Stimulated activated CD4-positive, alpha-beta T cell treated with anti-CD3 and anti-CD28 coated beads, Interleukin-4, amount 100 ng/mL, for 4 hours (primary cell): ENCODE measurements at places on chromosomes 1 and 21.

- no peak for DNase-seq
Measured at GRCh38 chr21:15496911-15497310, 232.9 kb upstream of the USP25 start.

GRCh38 chr1:72296501-72296900 is 14.2 kb upstream of the NEGR1 start:
- no peak for DNase-seq

DNA sequence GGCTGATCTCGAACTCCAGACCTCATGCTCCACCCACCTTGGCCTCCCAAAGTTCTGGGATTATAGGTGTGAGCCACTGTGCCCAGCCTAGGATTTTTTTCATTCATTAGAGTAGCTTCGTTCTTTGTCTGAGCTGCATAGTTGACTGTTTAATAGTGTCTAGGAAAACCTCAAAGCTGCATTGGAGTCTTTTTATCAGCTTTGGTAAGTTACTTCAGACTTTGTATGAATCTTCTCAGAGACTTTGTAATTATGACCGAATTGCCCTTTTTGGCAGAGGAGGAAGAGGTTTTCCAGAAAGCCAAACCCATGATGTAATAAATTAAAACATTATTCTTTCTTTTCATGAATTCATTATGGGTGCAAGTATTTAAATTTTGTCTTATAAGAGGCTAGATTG is 5.1 kb downstream of the DNAJB4 start:
- no peak for DNase-seq

GRCh38 chr1:16091296-16091695 is 17.8 kb upstream of the FAM131C start:
- no peak for DNase-seq

DNA sequence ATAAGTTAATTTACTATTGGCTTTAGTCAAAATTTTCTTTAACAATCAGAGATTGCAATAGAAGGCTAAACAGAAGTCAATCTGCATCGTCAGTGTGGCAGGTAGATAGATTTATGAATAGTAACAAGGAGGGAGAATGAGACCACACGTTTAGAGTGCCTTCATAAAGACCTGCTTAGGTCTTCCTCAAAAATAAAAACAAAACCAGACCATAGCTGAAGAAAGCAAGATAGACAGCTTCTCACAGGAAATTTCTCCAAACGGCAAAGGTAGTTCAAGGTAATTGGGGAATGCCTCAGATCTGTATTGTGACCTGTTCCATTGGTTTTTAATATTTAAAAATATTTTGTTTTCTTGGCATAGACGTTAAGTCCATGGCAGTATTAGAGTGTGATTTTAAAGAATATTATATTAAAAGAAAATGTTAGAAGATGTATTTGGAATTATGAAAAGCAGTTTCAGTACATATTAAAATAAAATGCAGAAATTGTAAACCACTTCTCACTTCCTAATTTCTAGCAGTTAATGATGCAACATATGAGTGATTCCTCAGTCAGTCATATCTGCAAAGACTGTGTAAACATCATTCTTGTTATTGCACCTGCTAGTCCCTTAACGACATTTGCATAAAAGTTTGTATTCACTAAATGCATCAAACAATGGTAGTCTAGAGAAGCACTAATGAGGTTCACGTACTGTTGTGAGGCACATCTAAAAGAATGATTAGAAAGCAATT is 278.0 kb downstream of the HLX start:
- DNase-seq, result no peak

- DNase-seq, result no peak
Measured at GRCh38 chr1:148357037-148357436, 126.1 kb downstream of the PPIAL4G start.

- no peak for DNase-seq
Measured at GRCh38 chr1:201222125-201222524, 31.5 kb downstream of the IGFN1 start.

DNA sequence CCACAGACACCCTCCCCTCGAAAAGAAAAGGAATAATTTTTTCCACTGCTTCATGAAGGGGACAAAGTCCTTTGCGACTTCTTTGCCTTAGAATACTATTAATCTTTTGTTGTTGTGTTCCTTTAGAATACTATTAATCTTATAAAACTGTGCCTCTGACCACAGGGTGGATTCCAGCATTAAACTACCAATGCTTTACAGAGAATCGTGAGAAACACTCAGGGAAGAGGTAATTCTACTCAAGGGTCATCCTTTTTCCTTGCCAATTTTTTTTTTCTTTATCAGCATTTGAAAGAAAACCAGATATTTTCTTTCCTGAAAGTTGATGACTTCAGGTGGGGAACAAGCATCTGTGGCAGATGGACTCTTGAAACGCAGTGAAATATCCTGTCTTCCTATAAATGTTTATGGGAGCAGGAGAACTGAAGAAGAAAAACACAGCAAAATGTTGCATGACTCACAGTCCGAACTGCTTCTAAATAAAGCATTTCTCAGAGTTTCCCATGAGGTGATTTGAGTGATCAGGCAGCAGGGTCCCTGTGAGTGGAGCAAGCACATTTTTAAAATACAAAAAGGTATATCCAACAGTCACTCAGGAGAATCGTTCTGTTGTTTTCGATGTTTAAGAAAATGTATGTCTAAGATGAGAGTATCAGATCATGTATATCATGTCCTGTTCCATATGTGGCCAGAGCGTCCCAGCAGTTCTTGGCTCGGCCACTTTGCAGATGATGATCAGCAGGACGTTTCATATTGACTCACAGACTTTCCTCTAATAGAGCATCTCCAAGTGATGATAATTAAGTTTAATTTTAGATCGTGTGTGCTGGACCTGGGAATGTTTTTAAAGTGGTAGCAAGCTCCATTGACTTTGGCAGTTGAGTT is 154.2 kb upstream of the RUNX1 start:
- DNase-seq, result no peak

DNA sequence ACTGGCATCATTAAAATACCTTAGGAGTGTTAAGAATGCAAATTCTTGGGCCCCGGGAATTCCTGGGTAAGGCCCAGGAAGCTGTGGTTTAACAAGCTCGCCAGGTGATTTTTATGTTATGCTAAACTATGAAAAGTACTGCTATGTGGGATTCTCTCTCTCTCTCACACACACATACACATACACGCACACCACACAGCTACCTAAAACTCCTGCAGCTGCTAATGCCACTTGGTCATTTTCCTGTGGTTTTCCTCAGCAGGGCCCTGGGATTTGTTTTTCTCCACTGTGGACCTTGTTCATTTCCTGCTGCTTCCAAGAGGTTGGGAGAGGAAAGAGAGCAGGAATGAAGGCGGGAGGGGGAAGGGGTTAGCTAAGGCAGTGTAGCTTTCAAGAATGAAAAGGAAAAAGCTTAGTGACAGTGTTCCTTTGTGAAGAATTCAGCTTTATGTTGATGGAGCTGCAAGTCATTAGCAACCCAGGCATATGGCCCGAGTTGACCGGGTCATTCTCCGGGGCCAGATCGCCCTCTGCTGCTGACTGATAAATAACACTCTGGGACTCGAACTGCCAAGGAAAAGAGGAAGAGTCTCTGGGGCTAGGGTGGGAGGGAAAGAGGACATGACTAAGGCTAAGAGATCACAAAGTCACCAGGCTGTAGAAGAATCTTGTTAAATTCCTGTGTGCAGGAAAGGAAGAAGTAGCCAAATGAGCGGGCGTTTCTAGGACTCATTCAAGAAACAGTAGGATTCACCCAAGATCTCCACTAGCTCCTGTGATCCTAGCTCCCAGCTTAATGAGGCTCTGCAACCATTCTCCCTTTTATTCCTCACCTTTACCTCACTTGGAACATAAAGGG is 30.5 kb upstream of the LRIG2 start:
- peak; percentile 4 for DNase-seq

- DNase-seq, result no peak
Measured at GRCh38 chr1:182281541-182281940, 110.0 kb downstream of the GLUL start.

DNA sequence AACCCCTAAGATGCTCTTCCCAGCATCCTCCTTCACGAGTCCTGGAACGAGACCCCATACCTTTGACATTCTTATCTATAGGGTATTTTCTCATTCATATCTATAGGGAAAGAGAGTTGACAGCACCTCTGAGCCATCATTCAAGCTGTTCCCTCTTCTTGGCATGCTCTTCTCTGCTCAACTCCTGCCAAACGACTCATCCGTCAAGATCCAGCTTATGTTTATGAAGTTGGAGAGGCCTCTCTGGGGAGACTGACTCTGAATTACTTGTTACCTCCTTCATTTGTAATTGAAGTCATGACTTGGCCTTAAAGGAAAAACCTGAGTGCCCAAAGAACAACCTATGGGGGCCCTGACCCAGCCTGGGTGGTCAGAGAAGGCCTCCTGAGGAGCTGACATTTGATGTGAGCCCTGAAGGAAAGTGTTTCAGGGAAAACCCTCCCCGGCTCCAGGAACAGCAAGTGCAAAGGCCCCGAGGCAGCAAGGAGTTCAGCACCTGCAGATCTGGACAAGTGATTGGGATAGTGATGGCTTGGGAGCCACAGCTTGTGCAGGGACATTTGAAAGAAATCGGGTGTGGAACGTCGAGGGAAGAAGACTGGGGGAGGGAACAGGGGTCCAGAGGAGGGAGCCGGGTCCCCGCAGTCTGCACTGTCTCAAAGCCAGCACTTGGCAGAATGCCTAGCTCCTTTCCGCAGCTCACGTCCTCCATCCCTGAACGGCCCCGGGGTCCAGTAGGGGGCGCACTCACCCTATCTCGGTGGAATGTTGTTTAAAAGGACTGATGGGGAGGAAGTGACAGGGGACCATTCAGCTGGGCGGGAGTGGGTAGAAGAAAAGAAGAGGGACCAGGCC is 14.0 kb upstream of the CDA start:
- peak; percentile 62 for DNase-seq

DNA sequence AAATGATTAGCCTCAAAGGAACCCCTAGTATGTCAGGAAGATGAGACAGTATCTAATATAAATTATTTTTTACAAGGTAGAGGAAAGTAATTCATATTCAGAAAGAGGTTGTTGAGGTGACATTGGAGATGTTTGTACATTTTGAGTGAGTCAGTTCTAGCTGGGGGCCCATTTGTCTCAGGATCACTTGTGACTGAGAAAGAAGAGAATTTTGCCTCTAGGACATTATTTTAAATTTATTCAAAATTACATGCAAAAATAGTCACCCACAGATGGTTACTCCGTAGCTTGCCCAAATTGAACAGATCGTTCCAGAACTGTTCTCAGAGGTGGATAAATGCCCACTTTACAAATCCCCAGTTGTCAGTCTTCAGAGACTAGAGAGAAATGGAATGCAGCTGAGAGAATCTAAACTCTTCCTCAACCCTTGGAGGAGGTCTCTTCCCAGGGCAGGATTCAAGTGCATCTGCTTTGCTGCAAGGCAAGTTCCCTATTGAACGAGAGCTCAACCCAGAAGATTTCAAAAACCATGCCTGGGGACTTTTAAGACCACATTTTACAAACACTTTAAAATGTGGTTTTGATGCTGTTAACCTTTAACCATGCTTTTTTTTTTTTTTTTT is 987.8 kb upstream of the ADAMTS5 start:
- DNase-seq, result no peak

DNA sequence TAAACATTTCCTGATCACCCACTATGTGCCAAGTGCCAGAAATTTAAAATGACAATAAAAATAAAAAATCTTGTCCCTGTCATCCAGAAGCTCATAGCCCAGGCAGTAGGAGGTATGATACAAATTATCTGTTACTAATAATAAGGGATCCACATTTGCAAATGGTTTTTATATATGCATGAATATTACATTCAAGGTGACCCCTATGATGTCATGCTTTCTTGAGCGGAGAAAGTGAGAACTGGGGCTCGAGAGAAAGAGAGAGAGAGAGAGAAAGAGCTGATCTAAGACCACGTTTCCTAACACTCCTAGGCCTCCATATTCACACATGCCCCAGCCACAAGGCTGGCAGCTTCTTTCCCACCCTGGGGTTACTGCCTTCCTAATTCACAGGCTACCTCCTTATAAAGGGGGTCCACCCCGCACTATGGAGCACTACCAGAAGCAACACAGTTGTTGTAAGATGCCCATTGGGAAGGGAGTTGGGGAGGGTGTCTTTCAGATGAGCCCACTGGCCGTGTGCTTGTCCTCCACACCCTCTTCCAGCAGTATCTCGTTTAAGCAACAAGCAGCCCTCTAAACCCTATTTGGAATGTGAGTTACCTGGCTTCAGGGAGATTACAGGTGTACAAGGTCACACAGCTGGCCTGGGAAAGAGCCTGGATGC is 28.8 kb upstream of the LRRN2 start:
- no peak for DNase-seq

DNA sequence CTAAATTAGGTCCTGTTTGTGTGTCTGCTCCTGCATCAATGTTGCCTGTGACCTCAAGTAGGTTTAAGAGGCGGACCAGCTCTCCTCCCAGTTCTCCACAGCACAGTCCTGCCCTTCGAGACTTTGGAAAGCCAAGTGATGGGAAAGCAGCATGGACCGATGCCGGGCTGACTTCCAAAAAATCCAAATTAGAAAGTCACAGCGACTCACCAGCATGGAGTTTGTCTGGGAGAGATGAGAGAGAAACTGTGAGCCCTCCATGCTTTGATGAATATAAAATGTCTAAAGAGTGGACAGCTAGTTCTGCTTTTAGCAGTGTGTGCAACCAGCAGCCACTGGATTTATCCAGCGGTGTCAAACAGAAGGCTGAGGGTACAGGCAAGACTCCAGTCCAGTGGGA is 79.9 kb downstream of the PRDM2 start:
- no peak for DNase-seq

GRCh38 chr1:226737819-226738420 is 1.2 kb downstream of the ITPKB start:
- DNase-seq, result peak; percentile 39

DNA sequence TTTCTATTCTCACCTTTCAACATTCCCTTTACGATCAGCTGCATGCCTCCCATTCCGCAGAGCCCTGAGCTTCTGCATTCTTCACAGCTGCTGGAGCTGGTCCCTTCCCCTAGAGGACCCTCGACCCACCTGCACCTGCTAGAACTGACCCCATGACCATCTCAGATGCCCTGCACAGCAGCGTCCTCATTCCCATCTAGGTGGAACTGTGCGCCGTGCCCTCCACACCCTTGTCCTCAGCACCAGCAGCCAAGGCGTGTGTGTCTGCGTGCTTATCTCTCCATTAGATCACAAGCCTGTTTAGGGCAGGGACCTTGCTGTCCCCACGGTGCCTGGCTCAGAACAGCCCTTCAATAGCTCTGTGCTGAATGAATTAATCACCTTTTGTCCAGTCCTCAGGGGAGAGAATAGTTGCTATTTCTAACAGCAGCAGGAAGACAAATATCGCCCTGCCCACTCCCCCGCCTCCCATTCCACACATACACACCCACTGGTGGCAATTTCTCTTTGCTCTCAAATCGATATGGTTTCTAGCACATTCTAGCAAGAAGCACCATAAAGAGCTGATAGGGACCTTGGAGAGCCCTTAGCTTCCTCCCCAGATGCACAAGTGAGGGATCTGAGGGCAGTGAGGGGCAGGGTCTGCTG is 61.7 kb downstream of the KCNN3 start:
- no peak for DNase-seq

GRCh38 chr1:212007178-212007577 is 28.2 kb downstream of the INTS7 start:
- no peak for DNase-seq

GRCh38 chr1:53325326-53326087 is 2.4 kb downstream of the LRP8 start:
- no peak for DNase-seq
